Effector memory CD8-positive, alpha-beta T cell (primary cell): ENCODE measurements at places on chromosomes 13 and 19.

DNA sequence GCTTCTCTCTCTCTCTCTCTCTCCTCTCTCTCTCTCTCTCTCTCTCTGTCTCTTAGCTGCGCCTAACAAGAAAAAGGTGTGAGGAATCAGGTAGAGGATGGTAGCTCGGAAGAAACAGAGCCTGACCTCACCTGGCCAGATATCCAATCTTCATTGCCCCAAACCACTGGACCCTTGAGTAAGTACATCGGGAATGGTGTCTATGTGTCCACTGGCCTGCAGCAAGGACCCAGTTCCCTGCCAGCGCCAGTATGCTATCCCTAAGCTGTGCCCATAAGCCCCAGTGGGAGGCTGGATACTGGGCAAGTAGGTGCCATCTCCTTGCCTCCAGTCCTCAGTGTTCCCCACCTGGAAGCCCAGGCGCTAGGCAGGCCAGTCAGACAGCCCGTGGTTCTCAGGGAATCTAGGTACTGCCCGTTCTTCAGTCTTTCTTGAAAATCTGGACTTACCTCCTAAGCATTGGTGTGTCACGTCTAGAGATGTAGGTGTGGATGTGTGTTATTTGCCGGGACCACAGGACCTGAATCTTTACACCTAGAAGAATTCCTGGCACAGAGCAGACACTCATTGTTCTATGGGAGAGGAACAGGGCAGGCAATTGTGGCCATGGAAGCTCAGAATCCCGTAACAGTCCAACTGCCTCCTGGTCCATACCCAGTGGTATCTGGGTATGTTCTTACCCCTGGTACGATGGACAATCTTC, 7.3 kb downstream of the URAD start:
- no peaks in the 10 kb centered on the region for H3K36me3 ChIP-seq
- no peak for DNase-seq
- no peak overlapping the region for H3K27ac ChIP-seq
- H3K4me3 ChIP-seq, result peak overlapping the region; percentile 7

- no peak for DNase-seq
- no peak overlapping the region for H3K27ac ChIP-seq
- H3K4me3 ChIP-seq, result no peak overlapping the region
- no peaks in the 10 kb centered on the region for H3K27me3 ChIP-seq
- H3K4me1 ChIP-seq, result no peaks in the 10 kb centered on the region
- no peaks in the 10 kb centered on the region for H3K36me3 ChIP-seq
These were observed 15.4 kb downstream of the COMP start for GRCh38 chr19:18775586-18776287.

DNA sequence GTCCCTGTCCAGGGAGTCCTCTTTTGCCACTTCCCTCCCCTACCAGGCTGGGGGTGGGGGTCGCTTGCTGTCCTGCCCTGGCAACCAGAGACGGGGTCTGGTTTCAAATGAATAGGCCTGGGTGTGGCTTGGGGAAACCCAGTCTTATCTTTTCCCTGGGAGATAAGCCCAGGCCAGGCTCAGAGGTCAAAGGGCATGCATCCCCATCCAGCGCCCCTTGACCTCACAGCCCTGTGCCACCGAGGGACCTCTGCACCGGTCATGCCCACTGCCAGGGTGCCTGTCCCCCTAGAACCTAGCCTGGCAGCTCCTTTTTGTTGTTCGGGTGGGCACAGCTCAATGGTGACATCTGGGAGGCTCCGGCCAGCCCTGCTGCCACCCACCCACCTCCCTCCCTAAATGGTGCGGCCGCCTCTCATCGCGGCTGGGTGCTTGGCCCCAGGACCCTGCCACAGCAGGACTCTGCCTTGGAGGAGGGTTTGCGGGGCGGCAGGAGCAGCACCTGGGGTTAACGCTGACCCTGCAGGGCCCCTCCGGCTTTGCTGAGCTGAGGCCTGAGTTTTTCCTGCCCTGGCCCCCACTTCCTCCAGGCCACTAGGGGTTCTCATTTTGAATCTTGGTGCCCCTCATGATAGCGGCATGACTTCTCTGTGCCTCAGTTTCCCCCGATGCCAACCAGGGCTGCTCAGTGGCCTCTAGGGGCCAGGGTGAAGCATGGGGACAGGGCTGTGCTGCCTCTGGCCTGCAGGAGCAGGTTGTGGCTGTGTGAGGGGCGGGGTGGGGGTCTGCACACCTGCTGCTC, 2.9 kb upstream of the CERS1 start:
- peaks cover 15% of the 10 kb centered on the region for H3K4me1 ChIP-seq
- peaks cover 17% of the 10 kb centered on the region for H3K27me3 ChIP-seq
- DNase-seq, result no peak
- no peak overlapping the region for H3K4me3 ChIP-seq
- H3K27ac ChIP-seq, result no peak overlapping the region
- peaks cover 22% of the 10 kb centered on the region for H3K36me3 ChIP-seq

DNA sequence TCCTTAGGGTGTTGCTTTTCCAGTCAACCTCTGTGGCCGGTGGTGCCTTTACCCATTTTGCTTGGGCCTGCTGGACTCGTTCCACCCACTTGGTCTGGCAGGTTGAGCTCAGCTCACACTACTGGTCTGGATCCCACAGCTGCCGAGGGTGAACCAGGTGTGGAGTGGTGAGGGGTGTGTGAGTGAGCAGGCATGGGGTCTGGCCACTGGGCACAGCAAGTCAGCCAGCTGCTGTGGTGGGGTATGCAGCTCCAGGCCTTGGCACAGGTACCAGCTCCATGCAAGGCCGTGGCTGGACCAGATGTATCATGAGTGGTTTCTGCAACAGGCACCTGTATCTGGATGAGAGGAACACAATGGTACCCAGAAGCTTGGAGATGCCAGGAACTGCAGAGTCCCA, 277.6 kb upstream of the KLHL1 start:
- H3K27me3 ChIP-seq, result no peaks in the 10 kb centered on the region
- H3K4me1 ChIP-seq, result no peaks in the 10 kb centered on the region
- DNase-seq, result no peak
- H3K27ac ChIP-seq, result no peak overlapping the region
- no peak overlapping the region for H3K4me3 ChIP-seq

- no peak overlapping the region for H3K27ac ChIP-seq
- no peak for DNase-seq
- no peaks in the 10 kb centered on the region for H3K36me3 ChIP-seq
- no peaks in the 10 kb centered on the region for H3K27me3 ChIP-seq
- no peak overlapping the region for H3K4me3 ChIP-seq
These were observed 30.4 kb upstream of the HMGB1 start for GRCh38 chr13:30496147-30496546.

DNA sequence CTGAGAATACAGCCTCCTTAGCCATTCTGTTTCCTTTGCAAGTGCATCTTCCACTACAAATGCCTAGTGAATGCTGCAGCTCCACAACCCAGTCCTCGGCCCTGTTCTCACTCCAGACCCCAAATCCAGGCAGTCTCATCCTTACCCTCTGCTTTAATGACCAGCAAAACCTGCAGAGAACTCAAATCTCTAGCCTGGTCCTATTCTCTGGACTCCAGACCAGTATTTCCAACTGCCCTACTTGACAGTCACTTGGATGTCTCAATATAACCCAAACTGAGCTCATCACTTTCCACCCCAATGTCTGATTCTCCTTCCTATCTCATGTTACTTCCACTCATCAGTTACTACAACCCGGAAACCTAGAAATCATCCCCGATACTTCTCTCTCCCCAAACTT, 2.6 kb upstream of the EBPL start:
- H3K36me3 ChIP-seq, result peaks cover 5% of the 10 kb centered on the region
- peaks cover 7% of the 10 kb centered on the region for H3K4me1 ChIP-seq
- no peaks in the 10 kb centered on the region for H3K27me3 ChIP-seq

DNA sequence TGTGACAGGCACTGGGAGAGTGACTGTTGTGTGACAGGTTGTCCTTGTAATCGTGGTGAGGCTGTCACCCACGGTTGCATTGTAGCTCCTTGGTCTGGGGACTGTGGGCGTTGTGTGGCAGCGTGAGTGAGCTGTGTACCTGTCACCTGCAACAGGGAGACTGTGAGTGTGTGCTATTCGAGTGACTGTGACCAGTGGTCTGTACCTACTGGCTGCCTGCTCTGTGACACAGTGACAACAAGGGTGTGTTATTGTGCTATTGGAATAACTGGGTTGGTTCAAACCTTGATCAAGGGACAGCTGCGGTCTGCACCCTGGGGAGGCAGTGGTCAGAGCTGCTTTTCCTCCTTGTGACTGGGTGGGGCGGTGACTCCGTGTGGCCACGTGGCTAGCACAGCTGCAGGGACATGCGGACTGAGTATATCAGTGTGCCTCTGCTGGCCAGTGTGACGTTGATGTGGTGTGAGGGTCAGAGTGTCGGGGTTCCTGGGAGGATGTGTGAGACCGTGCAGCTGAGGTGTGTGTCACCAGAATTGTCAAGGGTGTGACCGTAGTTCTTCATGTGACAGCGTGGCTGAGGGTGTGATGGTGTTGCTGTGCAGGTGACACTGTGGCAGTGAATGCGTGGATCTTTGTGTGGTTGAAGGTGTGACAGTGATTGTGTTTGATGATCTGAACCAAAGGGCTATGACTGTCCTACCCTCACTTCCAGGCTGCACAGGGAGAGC, 10.1 kb upstream of the NFIX start:
- H3K27me3 ChIP-seq, result no peaks in the 10 kb centered on the region
- no peak overlapping the region for H3K27ac ChIP-seq
- peak; percentile 53 for DNase-seq
- peak overlapping the region; percentile 2 for H3K4me3 ChIP-seq
- H3K4me1 ChIP-seq, result peaks cover 9% of the 10 kb centered on the region

- H3K36me3 ChIP-seq, result peaks cover 15% of the 10 kb centered on the region
- no peaks in the 10 kb centered on the region for H3K27me3 ChIP-seq
- H3K27ac ChIP-seq, result no peak overlapping the region
- H3K4me1 ChIP-seq, result peaks cover 3% of the 10 kb centered on the region
These were observed 48.8 kb downstream of the SLC7A1 start for GRCh38 chr13:29546662-29547061.

GRCh38 chr13:98819382-98820010, 67.0 kb upstream of the SLC15A1 start:
- H3K4me3 ChIP-seq, result no peak overlapping the region
- no peak overlapping the region for H3K27ac ChIP-seq
- no peaks in the 10 kb centered on the region for H3K4me1 ChIP-seq
- peaks cover 34% of the 10 kb centered on the region for H3K36me3 ChIP-seq
- no peak for DNase-seq

DNA sequence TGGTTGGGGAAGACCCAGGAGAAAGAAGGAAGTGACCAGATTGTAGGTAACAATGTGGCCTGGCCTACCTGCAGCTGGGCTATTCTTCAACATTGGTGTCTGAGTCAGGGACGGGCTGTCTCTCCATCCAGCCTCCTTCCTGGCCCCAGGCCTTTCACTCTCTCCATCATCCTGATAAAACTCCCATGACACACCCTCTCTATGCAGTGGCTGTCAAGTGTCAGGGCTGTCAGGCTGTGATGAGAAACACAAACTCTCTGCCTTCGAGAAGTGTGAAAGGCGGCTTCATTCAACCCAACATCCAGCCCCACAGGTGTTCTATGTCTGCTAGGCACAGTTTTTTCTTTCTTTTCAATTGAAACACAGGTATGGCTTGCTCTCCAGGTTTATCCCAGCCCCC, 153.3 kb upstream of the VSTM2B start:
- no peak for DNase-seq
- H3K27me3 ChIP-seq, result peaks cover 55% of the 10 kb centered on the region
- no peaks in the 10 kb centered on the region for H3K4me1 ChIP-seq
- H3K36me3 ChIP-seq, result peaks cover 2% of the 10 kb centered on the region

GRCh38 chr19:52898101-52898500, 666 bp upstream of the ZNF320 start:
- H3K4me1 ChIP-seq, result peaks cover 12% of the 10 kb centered on the region
- H3K4me3 ChIP-seq, result peak overlapping the region; percentile 88
- H3K36me3 ChIP-seq, result peaks cover 10% of the 10 kb centered on the region
- H3K27me3 ChIP-seq, result no peaks in the 10 kb centered on the region
- no peak for DNase-seq

- no peaks in the 10 kb centered on the region for H3K36me3 ChIP-seq
- no peaks in the 10 kb centered on the region for H3K4me1 ChIP-seq
- no peak overlapping the region for H3K27ac ChIP-seq
- H3K4me3 ChIP-seq, result no peak overlapping the region
- no peak for DNase-seq
These were observed 81.4 kb upstream of the PCDH8 start for GRCh38 chr13:52929846-52930245.

GRCh38 chr13:114089751-114090400, 42.5 kb downstream of the RASA3 start:
- no peak for DNase-seq
- peaks cover 53% of the 10 kb centered on the region for H3K36me3 ChIP-seq
- H3K27me3 ChIP-seq, result no peaks in the 10 kb centered on the region

DNA sequence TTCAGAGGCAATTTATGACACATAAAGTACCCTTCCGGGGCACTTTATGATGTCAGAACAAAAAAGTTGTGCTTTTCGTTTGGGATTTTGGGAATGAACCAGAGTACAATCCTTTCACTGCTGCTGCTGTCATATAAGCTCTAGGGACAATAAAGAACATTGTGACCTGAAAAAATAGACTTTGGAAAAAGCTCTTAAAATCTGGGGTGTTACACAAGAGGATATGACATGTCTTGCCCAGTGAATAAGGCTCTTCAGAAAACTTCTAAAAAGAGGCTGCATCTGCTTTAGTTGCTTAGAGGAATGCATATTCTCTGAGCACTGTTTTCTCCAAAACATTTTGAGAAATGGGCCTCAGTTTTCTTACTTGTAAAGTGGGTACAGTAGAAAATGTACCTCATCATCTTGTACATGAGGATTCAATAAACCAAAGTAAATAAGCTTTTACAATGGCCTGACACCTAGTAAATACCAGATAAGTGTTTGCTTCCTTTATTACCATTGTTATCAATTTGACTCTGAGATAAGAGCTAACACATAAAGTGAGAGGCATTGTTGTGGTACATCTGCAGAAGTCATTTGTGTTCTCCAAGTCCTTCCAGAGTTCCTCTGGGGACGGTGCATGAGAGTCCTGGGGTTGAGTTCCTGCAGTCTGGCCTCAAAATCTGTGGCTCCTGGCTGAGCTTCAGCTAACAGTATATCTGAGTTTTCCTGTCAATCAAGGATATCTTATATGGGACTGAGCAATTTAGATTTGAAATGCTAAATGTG, 67.4 kb upstream of the EDNRB start:
- no peak overlapping the region for H3K27ac ChIP-seq
- peaks cover 31% of the 10 kb centered on the region for H3K27me3 ChIP-seq
- H3K4me1 ChIP-seq, result no peaks in the 10 kb centered on the region
- DNase-seq, result no peak
- no peaks in the 10 kb centered on the region for H3K36me3 ChIP-seq

GRCh38 chr13:45995245-45995644, 57.3 kb downstream of the ZC3H13 start:
- H3K27ac ChIP-seq, result peak overlapping the region; percentile 68
- H3K4me3 ChIP-seq, result no peak overlapping the region
- peaks cover 31% of the 10 kb centered on the region for H3K36me3 ChIP-seq
- no peak for DNase-seq

DNA sequence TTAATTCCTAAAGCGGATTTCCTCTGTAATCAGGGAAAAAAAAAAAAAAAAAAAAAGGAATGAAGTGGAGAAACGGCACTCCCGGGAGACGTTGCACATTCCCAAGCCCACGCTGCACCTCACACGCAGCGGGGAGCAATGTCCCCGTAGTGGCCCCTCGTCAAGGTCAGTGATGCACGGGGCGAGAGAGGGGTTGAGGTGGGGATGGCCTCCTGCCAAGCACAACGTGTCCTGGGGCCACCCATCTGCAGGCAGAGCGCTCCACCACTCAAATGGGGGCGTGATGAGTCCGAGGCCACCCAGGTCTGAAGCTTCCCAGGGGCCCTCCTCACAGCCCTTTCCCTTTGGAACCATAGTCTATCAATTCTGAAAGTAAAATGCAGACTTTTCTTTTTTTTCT, 15.1 kb downstream of the PLK5 start:
- H3K27me3 ChIP-seq, result peaks cover 23% of the 10 kb centered on the region
- H3K36me3 ChIP-seq, result no peaks in the 10 kb centered on the region
- no peak overlapping the region for H3K27ac ChIP-seq
- DNase-seq, result no peak

- H3K36me3 ChIP-seq, result no peaks in the 10 kb centered on the region
- no peak for DNase-seq
- peaks cover 58% of the 10 kb centered on the region for H3K4me1 ChIP-seq
- no peaks in the 10 kb centered on the region for H3K27me3 ChIP-seq
- H3K27ac ChIP-seq, result no peak overlapping the region
These were observed 25.9 kb downstream of the ARHGAP35 start for GRCh38 chr19:46886546-46887239.
